ENCODE measurements at places on chromosomes 1 and 21.

GRCh38 chr1:166479052-166479631, 312.3 kb upstream of the FAM78B start:
- peak; percentile 39 for DNase-seq

DNA sequence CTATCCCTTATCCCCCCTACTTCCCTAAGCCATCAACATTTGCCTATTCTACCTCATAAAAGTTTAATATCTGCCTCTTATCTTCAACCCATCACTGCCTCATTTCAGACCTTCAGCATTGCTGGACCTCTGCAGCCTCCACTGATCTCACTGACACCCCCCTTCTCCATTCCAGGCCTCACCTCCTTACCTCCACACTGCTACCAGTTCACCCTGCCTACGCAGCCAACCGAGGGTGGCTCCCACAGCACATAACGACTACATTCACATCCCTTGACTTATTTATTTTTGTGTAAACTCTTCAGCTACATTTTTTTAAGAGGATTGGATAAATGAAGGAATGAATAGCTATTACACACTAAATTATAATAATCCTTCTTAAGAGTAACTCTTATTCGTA, 14.2 kb downstream of the CLCC1 start:
- no peak for DNase-seq

DNA sequence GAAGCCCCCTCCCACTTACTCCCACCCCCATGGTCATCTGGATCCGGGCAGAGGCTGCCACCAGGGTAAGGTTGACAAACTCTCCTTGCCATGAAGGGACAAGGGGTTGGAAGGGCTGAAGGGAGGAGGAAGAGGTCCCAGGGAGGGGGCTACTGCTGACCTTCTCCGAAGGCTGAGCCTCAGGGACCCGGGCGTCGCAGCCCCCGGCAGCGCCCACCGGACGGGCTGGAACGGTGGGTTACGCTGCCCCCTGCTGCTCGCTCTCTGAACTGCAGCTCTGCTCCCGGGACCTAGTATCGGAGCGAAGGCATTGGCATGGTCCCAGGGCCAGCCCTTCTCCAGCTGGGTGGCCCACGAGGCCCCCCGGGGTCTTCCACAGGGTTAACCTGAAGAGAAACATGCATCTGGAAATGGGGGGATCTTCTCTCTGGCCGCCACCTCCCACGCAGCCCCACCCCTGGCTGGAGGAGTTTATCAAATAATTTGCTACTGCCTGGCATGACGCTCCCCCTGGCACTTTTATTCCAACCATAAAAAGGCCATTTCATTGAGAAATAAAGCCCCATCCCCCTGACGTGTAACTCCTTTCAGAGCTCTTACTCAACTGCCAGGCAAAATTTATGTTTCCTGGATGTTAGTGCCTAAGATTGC, 70.4 kb upstream of the TARDBP start:
- DNase-seq, result peak; percentile 50

DNA sequence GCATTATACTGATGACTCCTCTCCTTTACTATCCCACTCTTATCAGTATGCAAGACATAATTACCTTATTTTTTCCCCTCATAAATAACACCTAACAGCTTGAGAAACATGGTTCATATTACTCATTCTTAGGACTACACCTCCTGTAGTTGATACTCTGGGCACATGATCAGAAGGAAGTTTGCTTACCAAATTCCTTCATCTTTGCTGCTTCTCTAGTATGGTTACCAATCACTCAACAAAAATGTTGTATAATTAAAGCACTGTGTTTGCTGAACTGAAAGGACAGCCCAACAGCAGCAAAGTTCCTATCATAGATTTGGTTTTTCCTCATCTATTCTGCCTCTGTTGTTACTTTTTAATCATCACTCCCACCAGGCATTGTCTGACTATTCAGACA, 586.3 kb downstream of the LRRIQ3 start:
- DNase-seq, result no peak

DNA sequence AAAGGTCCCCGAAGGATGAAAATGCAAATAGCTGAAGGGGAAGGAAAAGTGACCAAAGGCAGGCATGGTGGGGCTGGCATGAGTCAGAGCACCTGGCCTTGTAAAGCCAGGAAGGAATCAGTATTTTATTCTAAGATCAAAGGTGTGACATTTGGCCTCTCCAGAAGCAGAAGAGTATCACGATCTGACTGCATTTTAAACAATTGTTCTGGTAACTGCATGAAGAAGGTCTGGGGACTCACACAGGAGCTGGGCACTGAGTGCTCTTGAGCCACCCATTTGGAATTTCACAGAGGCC, 23.2 kb downstream of the MAB21L3 start:
- no peak for DNase-seq

DNA sequence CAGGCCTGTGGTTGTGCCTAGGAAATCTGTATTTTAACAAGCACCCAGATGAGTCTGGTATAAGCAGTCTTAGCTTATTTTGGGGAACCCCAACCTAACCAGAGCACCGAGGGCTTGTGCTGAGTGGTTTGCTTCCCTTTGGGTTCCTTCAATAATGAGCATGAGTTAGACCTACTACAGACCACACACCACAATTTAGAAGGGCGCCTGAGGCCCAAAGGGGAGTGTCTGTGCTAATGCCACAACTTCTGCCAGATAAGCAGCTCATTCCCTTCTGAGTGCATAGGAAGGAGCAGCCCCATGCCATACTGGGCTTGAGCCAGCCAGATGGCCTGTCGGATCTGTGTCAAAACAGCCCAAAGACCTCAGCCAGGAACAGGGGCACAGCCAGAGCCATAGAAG, 15.4 kb upstream of the LSS start:
- no peak for DNase-seq

- no peak for DNase-seq
Measured at GRCh38 chr1:224896130-224896781, 33.2 kb upstream of the DNAH14 start.

GRCh38 chr1:23384312-23385058, 14.8 kb upstream of the ZNF436 start:
- DNase-seq, result peak; percentile 88

GRCh38 chr1:11977625-11978024, 2.6 kb upstream of the MFN2 start:
- no peak for DNase-seq

DNA sequence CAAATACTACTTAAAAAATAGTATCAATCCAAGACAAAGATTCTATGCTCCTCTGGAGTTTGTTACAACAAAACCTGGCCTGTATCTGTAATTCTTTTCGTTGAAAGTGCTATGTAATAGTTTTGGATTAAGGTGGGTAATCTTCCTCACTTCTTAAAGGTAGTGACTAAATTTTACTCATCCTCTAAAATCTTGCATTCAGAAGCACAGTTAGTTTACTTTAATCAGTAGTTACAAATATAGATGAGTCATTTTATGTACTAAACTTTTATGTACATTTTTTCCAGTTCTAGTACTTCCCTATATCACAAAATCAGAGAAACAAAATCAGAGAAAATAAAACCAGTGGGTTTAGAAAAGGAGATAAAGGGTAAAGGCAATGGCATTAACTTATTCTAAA, 51.3 kb downstream of the ZNHIT6 start:
- peak; percentile 63 for DNase-seq

- DNase-seq, result peak; percentile 59
Measured at GRCh38 chr1:223683586-223684487, 18.3 kb upstream of the CAPN8 start.

DNA sequence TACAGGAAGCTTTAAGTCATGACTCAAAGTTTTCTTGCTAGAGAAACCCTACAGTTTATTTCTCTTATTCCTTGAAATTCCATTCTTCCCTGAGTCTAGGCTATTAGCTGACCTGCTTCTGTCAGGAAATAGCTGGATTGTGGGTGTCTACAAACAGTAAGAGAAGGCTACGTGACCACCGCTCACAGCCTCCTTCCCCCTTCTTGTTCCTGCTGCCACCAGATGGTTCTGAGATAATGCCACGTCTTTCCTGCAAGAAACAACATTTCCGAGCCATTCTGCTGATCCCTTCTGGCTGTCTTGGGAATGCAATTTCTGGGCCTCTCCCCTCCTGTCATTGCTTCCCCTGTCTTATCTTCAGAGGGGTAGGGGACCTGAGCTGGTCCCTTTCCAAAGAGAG, 128.9 kb upstream of the SGIP1 start:
- no peak for DNase-seq

GRCh38 chr21:38181096-38181495, 75.7 kb upstream of the KCNJ15 start:
- peak; percentile 18 for DNase-seq

- DNase-seq, result no peak
Measured at GRCh38 chr1:107640207-107640606, 324.8 kb downstream of the VAV3 start.

- DNase-seq, result no peak
Measured at GRCh38 chr1:58968360-58968952, 184.6 kb upstream of the JUN start.

GRCh38 chr1:75908717-75909152, 23.5 kb downstream of the ASB17 start:
- peak; percentile 76 for DNase-seq

- DNase-seq, result peak; percentile 15
Measured at GRCh38 chr1:117162816-117163215, 41.3 kb upstream of the TRIM45 start.

DNA sequence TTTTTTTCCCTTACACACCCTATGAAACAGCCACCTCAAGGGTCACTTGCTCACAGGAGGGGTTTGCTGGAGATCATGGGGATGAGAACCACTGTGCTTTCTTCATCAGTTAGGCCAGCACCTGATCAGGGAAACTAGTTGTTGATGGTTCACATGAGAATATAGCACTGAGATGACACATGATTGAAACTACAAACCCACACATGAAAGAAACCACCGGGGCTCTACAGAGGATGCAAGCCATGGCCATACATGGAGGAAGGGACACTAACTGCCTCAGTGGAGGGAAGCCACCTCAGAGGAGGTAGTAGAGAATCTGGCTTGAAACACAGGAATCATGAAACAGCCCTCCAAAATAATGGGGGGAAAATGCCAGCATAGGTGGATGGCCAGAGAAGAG, 63.2 kb downstream of the PRKAB2 start:
- no peak for DNase-seq

DNA sequence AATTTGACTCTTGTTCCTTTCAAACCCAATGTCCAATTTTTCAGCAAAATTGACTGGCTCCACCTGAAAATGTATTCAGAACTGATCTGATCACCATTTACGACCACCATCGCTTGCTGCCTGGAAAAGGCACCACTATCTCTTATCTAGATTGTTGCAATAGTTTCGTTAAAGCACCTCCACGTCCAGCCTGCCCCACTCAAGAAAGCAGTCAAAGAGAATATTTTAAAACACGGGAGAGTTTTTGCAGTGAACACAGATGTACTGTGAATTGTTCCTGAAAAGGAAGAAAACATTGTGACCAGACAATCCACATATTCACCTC, 4.0 kb upstream of the OR11L1 start:
- DNase-seq, result no peak

- DNase-seq, result no peak
Measured at GRCh38 chr21:40465382-40465781, 381.6 kb downstream of the DSCAM start.

- peak; percentile 72 for DNase-seq
Measured at GRCh38 chr1:152188673-152189591, 29.9 kb upstream of the RPTN start.

DNA sequence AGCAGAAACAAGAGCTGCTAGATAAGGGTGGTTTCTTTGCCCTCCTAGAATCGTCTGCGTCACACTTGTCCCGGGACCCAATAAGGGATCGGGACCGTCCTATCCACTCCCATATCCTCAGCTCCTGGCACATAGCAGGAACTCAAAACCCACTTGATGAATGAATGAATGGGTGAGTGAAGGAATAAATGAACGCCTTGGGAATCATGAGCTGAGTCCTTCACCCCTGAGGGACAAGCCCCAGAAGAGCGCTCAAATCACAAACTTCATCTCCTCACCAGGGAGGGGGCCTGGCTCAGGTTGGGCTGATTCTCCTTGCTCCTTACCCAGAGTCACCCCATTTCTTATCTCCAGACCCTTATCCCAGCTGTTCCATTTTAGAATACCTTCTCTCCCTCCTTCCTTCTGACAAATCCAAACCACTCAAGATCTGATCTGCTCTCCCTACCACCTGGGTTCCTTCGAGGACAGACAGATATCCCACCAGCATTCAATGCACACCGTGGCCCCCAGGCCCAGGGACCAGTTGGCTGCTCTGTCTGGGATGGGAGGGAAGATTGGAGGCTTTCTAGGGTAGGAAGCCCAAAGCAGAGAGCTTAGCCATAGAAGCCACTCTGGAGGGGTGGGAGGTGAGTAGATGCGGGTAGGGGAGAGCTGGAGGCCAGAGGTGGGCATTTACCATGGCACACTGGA, 643 bp upstream of the MOB3C start:
- no peak for DNase-seq

- no peak for DNase-seq
Measured at GRCh38 chr1:173304529-173305227, 97.5 kb upstream of the TNFSF4 start.

DNA sequence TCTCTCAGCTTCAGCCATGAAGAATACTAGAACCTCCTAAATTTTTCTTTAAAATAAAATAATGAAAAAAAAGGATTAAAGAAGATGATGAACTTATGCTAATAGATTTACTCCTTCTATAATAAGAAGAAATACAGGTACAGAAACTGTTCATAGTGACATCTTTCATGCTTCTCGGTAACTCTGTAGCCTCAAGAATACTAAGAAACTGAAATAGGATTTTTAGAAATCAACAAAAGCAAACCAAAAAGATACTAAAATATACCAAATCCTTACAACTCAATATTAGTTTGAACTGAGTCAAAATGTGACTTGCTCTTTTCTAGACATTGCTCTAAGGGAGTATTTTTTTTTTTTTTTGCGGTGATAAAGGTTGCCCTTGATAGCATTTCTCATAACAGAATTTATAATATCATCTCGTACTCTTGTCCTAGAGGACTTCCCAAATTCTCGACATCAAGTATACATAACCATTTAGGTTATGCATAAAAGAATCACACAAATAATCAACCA, 42.8 kb downstream of the ZZZ3 start:
- no peak for DNase-seq

GRCh38 chr1:57218487-57219079, 205.3 kb downstream of the DAB1 start:
- no peak for DNase-seq

- DNase-seq, result no peak
Measured at GRCh38 chr1:226135059-226135651, 51.4 kb downstream of the ACBD3 start.

DNA sequence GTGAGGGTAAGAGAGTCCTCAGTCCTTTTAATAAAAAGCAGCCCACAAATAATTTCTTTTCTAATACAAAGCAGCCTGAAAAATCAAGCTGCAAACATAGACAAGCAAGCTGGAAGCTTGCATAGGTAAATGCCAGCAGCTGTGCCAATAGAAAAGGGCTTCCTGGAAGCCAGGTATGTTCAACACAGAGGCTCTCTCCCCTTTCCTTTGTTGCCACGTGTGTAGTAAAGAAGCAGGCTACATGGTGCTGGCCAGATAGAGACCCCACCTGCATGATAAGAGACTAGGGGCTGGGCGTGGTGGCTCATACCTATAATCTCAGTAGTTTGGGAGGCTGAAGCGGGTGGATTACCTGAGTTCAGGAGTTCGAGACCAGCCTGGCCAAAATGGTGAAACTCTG, 50.1 kb upstream of the ERRFI1 start:
- no peak for DNase-seq

- DNase-seq, result no peak
Measured at GRCh38 chr1:183970516-183971300, 66.8 kb downstream of the COLGALT2 start.

- DNase-seq, result peak; percentile 54
Measured at GRCh38 chr1:109371341-109371739, 26.4 kb downstream of the SORT1 start.

GRCh38 chr1:225772848-225773247, 4.8 kb upstream of the SRP9 start:
- no peak for DNase-seq

Measured in ELR (cell line).